Natural killer cell (primary cell): ENCODE measurements at places on chromosomes 11 and 22. TPM values are rescaled to one million over a fixed set of nuclear protein-coding genes. Genes with fewer than 3 reads are reported as not detected.

Gene CLMP
- total RNA-seq, result 0.07 TPM

Gene OR5B21
- 0.55 TPM for total RNA-seq

Gene CCDC117
- total RNA-seq, result 26.9 TPM

Gene CHST1
- not detected for total RNA-seq

Gene SLC7A4
- total RNA-seq, result not detected

Gene ESAM
- total RNA-seq, result 1.2 TPM

Gene SPA17
- total RNA-seq, result 0.35 TPM

Gene BLID
- total RNA-seq, result not detected

Gene BTG4
- total RNA-seq, result not detected

Gene PANX3
- not detected for total RNA-seq

Gene TBX1
- total RNA-seq, result 4.6 TPM

Gene NXPE1
- not detected for total RNA-seq

Gene C11orf91
- total RNA-seq, result not detected

Gene DDTL
- 5.0 TPM for total RNA-seq

Gene USH1C
- total RNA-seq, result not detected

Gene HIPK3
- 80.6 TPM for total RNA-seq

Gene OR5M10
- not detected for total RNA-seq

Gene MICALL1
- total RNA-seq, result 32.4 TPM

Gene PHLDB1
- 1.1 TPM for total RNA-seq

Gene KIRREL3
- total RNA-seq, result not detected

Gene OR51B2
- not detected for total RNA-seq

Gene TUBA8
- 2.3 TPM for total RNA-seq

Gene TMEM45B
- total RNA-seq, result not detected

Gene HDHD5
- total RNA-seq, result 13.5 TPM

Gene RAG2
- not detected for total RNA-seq

Gene CARD10
- total RNA-seq, result 0.16 TPM

Gene PHETA2
- total RNA-seq, result 1.8 TPM

Gene TXNRD2
- 23.5 TPM for total RNA-seq

Gene CDC45
- total RNA-seq, result 1.6 TPM

Gene KRTAP5-9
- not detected for total RNA-seq

Gene DCHS1
- total RNA-seq, result 1.0 TPM

Gene GGT5
- total RNA-seq, result not detected

Gene C11orf97
- total RNA-seq, result not detected

Gene CTSW
- 1,016 TPM for total RNA-seq

Gene ANKK1
- 0.40 TPM for total RNA-seq

Gene BAIAP2L2
- 1.9 TPM for total RNA-seq

Gene TMPRSS4
- total RNA-seq, result not detected

Gene ROBO4
- total RNA-seq, result not detected

Gene DHCR7
- total RNA-seq, result 15.9 TPM

Gene AMOTL1
- 7.1 TPM for total RNA-seq

Gene TENM4
- total RNA-seq, result 0.63 TPM

Gene C11orf21
- total RNA-seq, result 237 TPM

Gene NTM
- not detected for total RNA-seq

Gene DYNC2H1
- 4.1 TPM for total RNA-seq

Gene OR2AG1
- total RNA-seq, result not detected

Gene PGA5
- not detected for total RNA-seq

Gene MEI1
- 75.6 TPM for total RNA-seq

Gene DBX1
- not detected for total RNA-seq

Gene KCNE3
- 0.82 TPM for total RNA-seq

Gene OR6T1
- total RNA-seq, result not detected

Gene DGAT2
- 0.75 TPM for total RNA-seq

Gene CASP12
- total RNA-seq, result not detected

Gene CD3E
- total RNA-seq, result 322 TPM
